Progenitor cell of endocrine pancreas (in vitro differentiated cells): ENCODE measurements at places on chromosomes 3 and 15.

DNA sequence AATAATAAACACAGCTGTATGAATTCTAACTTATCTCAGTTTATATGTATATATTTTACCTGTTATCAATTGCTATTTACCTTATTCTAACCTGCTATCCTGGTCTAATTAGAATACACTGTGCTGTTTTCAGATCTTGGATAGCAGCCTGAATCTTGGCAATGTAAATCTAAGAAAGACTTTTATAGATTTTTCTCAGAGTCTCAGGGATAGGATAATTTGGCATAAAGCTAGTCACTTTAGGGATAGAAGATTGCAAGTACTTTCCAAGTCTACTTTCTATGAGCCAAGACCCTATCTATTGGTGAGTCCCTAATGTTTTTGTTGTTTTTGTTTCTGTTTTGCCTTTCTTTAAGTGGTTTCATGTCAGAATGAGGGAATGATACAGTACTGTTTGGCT, 695.7 kb downstream of the NAALADL2 start:
- no peaks in the 10 kb centered on the region for H3K27me3 ChIP-seq
- no peaks in the 10 kb centered on the region for H3K4me1 ChIP-seq
- H3K36me3 ChIP-seq = peaks cover 8% of the 10 kb centered on the region
- H3K4me3 ChIP-seq = no peak overlapping the region
- DNase-seq = no peak

- H3K36me3 ChIP-seq = peaks cover 7% of the 10 kb centered on the region
- H3K4me1 ChIP-seq = peaks cover 50% of the 10 kb centered on the region
- H3K27me3 ChIP-seq = no peaks in the 10 kb centered on the region
- peak overlapping the region; percentile 75 for H3K27ac ChIP-seq
- no peak for DNase-seq
Measured at GRCh38 chr3:99919694-99920093, 102.0 kb downstream of the CMSS1 start.

GRCh38 chr3:114319453-114319852, 25.6 kb downstream of the TIGIT start:
- H3K27me3 ChIP-seq = no peaks in the 10 kb centered on the region
- H3K27ac ChIP-seq = no peak overlapping the region
- no peak for DNase-seq
- H3K4me3 ChIP-seq = no peak overlapping the region
- H3K36me3 ChIP-seq = no peaks in the 10 kb centered on the region

DNA sequence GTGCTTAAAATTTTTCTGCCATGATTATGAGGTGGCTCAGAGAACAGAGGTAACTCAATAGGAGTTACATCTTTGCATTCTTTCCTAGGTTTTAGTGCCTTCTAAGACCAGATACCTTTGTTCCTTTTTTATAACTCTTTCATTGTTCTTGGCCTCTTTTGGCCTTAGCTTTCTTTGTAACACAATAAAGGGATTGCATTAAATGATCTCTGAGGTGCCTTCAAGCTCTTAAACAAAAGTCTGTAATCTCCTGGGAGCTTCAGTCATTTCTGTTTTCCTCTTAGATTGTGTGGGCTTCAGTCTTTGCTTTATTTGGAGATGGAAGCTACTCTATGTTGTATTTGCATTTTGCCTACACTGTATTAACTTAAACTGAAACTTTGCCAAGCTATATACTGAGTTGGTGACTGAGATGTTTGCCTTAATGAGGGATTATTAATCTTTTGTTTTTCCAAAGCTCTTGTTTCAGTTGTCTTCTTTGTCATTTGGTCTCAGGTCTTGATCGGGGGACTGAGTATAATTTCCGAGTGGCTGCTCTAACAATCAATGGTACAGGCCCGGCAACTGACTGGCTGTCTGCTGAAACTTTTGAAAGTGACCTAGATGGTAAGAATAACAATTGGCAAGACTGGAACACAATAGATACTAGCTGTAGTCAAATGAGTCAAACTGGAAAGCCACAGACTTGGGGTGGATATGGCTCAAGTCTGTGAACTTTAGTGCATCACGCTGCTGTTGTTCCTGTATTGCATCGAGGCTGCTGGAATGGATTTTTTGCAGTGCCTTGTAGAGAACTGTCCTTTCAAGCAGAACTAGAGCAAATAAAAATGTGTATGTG, 110.3 kb downstream of the HCN4 start:
- peak overlapping the region; percentile 21 for H3K27ac ChIP-seq
- DNase-seq = no peak
- H3K27me3 ChIP-seq = no peaks in the 10 kb centered on the region
- H3K36me3 ChIP-seq = peaks cover 28% of the 10 kb centered on the region

GRCh38 chr3:13015286-13016082, 57.7 kb downstream of the IQSEC1 start:
- peaks cover 18% of the 10 kb centered on the region for H3K27me3 ChIP-seq
- no peak overlapping the region for H3K4me3 ChIP-seq
- no peaks in the 10 kb centered on the region for H3K36me3 ChIP-seq

DNA sequence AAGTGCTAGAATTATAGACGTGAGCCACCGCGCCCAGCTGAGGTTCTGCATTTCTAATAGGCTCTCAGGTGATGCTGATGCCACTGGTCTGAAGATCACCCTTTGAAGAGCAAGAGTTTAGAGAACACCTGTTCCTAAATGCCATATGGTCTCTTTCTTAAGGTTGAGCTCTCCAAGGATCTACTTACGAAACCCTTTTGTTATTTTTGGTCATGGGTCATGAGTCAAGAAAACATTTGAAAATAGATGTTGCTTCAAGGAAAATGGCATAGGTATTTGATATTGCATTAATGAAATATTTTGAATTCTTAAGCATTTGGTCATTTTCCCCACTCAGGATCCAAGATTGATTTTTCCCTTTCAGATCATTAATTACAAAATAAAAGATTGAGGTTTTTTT, 74.7 kb upstream of the SOX2 start:
- H3K36me3 ChIP-seq = no peaks in the 10 kb centered on the region
- H3K4me1 ChIP-seq = peaks cover 7% of the 10 kb centered on the region
- no peaks in the 10 kb centered on the region for H3K27me3 ChIP-seq

DNA sequence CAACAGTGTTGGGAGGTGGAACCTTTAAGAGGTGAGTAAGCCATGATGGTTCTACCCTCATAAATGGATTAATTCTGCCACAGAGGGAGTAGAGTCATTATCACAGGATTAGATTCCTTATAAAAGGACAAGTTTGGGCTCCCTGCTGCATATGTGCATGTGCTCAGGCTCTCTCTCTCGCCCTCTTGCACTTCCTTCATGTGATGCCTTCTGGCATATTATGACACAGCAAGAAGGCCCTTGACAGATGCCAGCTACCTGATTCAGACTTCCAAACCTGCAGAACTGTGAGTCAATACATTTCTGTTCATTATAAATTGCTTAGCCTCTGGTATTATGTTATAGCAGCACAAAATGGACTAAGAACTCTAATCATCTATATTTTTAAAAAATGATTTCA, 205.3 kb downstream of the CTNNB1 start:
- H3K4me3 ChIP-seq = no peak overlapping the region
- no peaks in the 10 kb centered on the region for H3K27me3 ChIP-seq
- H3K4me1 ChIP-seq = no peaks in the 10 kb centered on the region
- DNase-seq = no peak
- no peak overlapping the region for H3K27ac ChIP-seq
- peaks cover 4% of the 10 kb centered on the region for H3K36me3 ChIP-seq

DNA sequence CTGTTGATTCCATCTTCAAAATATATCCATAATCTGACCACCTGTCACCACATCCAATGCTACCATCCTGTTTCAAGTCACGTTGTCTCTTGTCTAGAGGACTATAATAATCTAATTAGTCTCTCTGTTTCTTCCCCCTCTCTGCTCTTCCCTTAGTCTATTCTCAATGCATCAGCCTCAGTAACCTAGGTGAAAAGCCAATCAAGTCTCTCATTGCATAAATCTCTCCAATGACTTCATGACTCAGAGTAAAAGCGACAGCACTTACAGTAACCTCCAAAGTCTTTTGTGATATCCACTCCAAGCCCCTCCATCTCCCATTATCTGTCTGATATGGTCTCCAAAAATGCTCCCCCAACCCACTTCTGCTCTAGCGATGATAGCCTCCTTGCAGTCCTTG, 7.2 kb downstream of the UBA3 start:
- no peaks in the 10 kb centered on the region for H3K27me3 ChIP-seq
- H3K36me3 ChIP-seq = peaks cover 17% of the 10 kb centered on the region
- peaks cover 3% of the 10 kb centered on the region for H3K4me1 ChIP-seq
- H3K27ac ChIP-seq = peak overlapping the region; percentile 35
- no peak overlapping the region for H3K4me3 ChIP-seq

GRCh38 chr15:45650889-45651525, 16.2 kb downstream of the SQOR start:
- peaks cover 6% of the 10 kb centered on the region for H3K36me3 ChIP-seq
- no peak for DNase-seq
- no peaks in the 10 kb centered on the region for H3K27me3 ChIP-seq
- H3K4me3 ChIP-seq = no peak overlapping the region

- H3K27me3 ChIP-seq = no peaks in the 10 kb centered on the region
- H3K4me3 ChIP-seq = no peak overlapping the region
- DNase-seq = no peak
- H3K36me3 ChIP-seq = no peaks in the 10 kb centered on the region
- no peaks in the 10 kb centered on the region for H3K4me1 ChIP-seq
Measured at GRCh38 chr3:21585216-21585740, 165.7 kb downstream of the ZNF385D start.

GRCh38 chr3:157868196-157868595, 238.0 kb downstream of the SHOX2 start:
- no peak overlapping the region for H3K27ac ChIP-seq
- no peak for DNase-seq
- no peaks in the 10 kb centered on the region for H3K36me3 ChIP-seq
- no peak overlapping the region for H3K4me3 ChIP-seq

- H3K27ac ChIP-seq = no peak overlapping the region
- no peak for DNase-seq
- H3K36me3 ChIP-seq = peaks cover 14% of the 10 kb centered on the region
- no peaks in the 10 kb centered on the region for H3K4me1 ChIP-seq
- no peaks in the 10 kb centered on the region for H3K27me3 ChIP-seq
Measured at GRCh38 chr15:67185051-67185450, 69.4 kb downstream of the AAGAB start.

- H3K27ac ChIP-seq = no peak overlapping the region
- H3K27me3 ChIP-seq = peaks cover 4% of the 10 kb centered on the region
- peaks cover 1% of the 10 kb centered on the region for H3K36me3 ChIP-seq
- DNase-seq = no peak
Measured at GRCh38 chr3:111585217-111585616, 9.9 kb downstream of the ZBED2 start.

DNA sequence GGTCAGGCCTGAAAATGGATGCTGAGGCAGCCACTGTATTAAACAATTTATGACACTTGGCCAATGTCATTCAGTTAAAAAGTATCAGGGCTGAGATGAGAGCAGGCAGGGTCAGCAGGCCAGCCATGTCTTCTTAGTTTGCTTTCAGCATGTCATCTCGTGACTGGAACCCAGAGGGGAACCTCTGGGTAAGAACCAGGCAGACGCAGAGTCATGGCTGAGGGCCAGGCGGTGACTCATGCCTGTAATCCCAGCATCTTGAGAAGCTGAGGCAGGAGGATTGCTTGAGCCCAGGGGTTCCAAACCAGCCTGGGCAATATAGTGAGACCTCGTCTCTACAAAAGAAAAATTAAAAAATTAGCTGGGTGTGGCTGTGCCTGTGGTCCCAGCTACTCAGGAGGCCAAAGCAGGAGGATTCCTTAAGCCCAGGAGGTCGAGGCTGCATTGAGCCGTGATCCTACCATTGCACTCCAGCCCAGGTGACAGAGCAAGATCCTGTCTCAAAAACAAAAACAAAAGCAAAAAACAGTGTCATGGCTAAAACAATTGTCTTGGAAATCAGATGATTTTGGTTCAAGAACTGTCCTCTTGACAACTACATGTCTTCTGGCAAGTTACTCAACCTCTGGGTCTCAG, 11.7 kb downstream of the BCL2L10 start:
- DNase-seq = no peak
- no peak overlapping the region for H3K27ac ChIP-seq
- no peaks in the 10 kb centered on the region for H3K4me1 ChIP-seq
- no peak overlapping the region for H3K4me3 ChIP-seq
- no peaks in the 10 kb centered on the region for H3K36me3 ChIP-seq

GRCh38 chr3:79081335-79081734, 686.5 kb downstream of the ROBO1 start:
- no peak overlapping the region for H3K4me3 ChIP-seq
- H3K36me3 ChIP-seq = no peaks in the 10 kb centered on the region
- H3K4me1 ChIP-seq = peaks cover 15% of the 10 kb centered on the region
- H3K27me3 ChIP-seq = no peaks in the 10 kb centered on the region

DNA sequence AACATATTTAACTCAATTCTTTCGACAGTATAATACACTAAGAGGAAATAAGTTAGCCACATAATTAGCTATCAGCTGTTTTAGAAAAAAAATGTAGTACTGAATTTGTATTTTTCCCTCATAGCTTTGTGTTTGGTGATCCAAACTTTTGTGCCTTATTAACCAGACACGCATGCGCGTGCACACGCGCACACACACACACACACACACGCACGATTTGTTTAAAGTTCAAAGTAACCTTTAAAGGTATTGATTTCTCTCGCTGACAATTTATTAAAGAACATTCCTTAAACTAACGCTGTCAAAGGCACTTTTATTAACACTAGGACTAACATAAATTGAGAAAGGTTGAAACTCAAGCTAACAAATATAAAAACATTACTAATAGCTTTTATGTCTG, 198.9 kb downstream of the ROBO1 start:
- DNase-seq = no peak
- H3K4me1 ChIP-seq = peaks cover 4% of the 10 kb centered on the region
- no peaks in the 10 kb centered on the region for H3K36me3 ChIP-seq
- H3K27me3 ChIP-seq = no peaks in the 10 kb centered on the region

DNA sequence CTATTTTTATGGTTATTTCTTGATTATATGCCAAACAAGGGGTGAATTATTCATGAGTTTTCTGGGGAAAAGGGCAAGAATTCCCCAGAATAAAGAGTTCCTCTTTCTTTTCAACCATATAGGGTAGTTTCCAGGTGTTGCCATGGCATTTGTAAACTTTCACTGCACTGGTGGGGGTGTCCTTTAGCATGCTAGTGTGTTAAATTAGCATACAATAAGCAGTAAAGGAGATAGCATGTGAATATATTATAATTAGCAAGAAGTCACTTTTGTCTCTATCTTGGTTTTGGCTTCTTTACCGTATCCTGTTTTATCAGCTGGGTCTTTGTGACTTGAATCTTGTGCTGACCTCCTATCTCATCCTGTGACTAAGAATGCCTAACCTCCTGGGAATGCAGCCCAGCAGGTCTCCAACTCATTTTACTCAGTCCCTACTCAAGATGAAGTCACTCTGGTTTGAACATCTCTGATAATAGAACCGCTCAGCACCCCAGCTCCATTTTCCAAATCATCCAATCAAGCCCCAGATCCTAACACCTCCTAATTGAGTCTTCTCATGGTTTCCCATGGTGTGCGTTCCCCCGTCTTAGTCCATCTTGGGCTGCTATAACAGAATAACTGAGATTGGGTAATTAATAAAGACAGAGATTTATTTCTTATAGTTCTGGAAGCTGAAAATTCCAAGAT, 3.4 kb upstream of the SELENOT start:
- peaks cover 2% of the 10 kb centered on the region for H3K36me3 ChIP-seq
- H3K27me3 ChIP-seq = no peaks in the 10 kb centered on the region
- peaks cover 29% of the 10 kb centered on the region for H3K4me1 ChIP-seq
- no peak overlapping the region for H3K4me3 ChIP-seq
- H3K27ac ChIP-seq = peak overlapping the region; percentile 80

DNA sequence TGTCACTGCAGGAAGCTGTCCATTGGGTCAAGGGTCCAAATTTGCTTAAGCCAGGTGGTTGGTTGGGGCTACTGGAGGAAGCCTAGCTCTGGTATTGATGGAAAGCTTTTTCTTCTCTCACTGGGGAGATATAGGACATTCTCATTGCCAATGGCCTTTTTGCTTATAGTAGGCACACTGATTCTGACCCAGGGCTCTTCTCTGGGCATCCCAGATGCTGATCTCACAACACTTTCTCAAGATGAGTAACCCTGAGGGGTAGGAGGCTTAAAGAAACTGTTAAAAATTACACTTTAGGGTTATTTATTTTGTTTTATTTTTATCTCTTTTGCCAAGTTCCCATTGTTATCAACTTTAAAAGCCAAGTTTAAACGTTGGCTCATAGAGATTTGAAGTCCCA, 337.8 kb downstream of the LRRC3B start:
- DNase-seq = no peak
- H3K27me3 ChIP-seq = no peaks in the 10 kb centered on the region
- H3K36me3 ChIP-seq = no peaks in the 10 kb centered on the region
